Foreskin fibroblast (primary cell): ENCODE measurements at places on chromosomes 7 and 10.

DNA sequence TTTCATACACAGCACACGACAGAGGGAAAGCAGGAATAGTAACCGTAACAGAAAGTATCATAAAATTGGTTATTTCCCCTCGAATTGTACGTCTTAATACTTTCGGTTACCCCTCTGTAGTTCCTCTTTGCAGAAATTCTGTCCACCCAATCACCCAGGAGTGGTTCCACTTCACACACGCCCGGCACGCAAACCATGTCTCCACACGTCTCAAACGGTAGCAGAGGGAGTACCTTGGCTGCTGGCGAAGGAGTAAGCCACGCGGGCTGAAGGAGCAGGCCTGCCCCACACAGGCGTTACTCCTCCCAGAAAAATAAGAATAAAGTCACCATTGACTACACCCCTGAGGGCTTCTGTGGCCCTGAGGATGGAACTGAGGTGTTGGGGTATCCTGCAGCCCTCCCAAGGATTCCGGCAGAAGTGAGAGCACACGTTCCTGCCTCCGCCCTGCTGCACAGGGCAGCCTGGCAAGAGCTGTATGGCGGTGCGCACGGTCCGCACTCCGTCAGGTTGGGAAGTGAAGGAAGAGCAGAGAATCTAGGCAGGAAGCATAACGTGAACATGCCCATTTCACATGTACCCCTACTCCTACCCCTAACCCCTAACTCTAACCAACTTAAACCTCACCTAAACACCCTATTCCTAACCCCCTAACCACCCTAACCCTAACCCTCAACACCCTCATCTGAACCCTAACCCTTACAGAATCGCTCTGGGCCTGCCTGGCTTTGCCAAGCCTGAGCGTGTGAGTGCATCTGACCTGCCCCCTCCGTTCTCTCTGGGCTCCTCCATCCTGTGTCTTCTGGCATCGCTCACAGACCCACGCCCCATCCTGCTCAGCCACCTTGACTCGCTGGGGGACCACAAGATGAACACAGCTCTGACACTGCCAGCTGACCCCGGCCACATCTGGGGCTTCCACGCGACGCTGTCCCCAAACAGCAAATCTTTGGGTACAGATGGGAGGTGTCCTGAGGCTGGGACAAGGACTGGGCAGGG is 18.2 kb downstream of the GPR146 start:
- no peak for DNase-seq

DNA sequence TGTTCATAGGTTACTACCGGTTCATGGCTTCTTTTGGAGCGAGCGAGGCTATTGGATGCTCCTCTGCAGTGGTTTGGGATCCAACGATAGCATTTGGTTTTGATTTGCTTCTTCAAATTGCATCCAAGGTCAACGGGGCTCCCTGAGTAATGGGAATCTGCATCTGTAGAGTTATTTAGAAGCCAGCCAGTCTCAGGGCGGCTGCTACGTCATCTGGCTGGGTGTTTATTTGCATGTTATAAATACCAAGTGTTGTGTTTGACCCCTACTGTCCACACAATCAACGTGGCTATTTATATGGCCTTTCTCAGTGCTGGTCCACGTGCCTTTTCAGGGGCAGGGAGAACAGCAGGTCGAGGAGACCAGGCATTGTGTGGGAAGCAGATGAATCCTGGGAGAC is 137.7 kb downstream of the PRPF18 start:
- peak; percentile 91 for DNase-seq

- no peak for DNase-seq
Observed at GRCh38 chr7:28750981-28751380, 207.1 kb downstream of the TRIL start.

GRCh38 chr7:33087858-33088257 is 21.3 kb downstream of the RP9 start:
- DNase-seq = no peak

DNA sequence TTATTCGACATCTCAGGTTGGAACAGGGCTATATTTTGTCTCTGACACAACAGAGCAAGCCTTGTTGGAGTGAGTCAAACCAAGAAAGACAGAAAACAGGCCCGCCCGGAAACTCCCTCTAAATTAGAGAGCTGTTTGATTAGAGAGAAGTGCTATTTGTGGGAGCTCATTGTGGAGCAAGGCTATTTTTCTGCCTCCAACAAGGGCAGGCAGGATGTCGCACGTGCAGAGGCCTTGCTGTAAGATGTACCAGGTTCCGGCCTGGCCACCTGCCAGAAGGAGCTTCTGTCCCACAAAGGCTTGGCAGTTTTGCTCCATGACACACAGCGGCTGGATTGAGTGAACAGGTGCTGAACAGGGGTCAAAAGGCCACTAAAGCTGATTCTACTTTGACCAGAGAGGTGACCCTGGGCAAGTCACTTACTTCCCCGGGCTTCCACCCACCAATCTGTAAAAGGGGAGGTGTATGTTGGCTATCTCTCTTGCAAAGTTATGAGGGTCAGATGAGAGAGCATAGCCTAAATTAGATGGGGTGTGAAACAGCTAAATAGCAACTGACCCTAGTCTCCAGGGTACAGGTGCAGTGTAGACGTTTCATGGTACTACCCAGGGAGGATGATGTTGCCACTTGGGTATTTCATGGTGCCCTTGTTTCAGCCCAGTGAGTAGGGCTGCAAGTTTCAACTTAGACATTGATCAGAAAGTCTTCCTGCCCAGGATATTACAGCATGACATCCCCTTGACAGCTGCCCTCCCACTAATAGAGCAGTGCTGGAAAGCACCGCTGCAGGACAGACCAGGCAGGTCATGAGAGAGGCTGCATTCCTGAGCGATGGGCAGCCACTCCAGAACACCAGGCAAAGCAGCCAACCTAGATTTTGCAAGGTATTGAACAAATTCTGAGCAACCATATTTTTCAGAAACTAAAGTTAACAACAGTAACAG is 62.0 kb downstream of the VSTM4 start:
- DNase-seq = no peak

GRCh38 chr7:107946451-107946850 is 55.5 kb downstream of the DLD start:
- peak; percentile 39 for DNase-seq

GRCh38 chr7:11343818-11344413 is 370.2 kb downstream of the PHF14 start:
- DNase-seq = peak; percentile 7

DNA sequence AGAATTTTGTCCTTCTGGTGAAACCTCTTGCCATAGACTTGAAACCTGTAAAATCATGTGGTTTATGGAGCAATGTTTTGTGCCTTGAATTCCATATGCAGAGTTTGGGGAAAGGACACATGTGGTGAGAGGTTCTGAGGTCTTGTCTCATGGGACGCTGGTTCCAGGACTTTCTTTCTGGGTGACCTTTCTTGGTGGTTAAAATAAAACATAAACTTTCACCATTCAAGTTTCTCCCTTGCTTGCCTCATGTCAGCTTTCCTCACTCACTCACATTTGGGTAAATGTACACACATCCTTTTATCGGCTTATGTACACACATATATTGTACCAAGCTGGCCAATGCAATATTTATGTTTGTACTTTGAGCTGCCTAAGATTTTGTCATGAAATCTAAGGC is 144.9 kb upstream of the CELF2 start:
- DNase-seq = no peak

DNA sequence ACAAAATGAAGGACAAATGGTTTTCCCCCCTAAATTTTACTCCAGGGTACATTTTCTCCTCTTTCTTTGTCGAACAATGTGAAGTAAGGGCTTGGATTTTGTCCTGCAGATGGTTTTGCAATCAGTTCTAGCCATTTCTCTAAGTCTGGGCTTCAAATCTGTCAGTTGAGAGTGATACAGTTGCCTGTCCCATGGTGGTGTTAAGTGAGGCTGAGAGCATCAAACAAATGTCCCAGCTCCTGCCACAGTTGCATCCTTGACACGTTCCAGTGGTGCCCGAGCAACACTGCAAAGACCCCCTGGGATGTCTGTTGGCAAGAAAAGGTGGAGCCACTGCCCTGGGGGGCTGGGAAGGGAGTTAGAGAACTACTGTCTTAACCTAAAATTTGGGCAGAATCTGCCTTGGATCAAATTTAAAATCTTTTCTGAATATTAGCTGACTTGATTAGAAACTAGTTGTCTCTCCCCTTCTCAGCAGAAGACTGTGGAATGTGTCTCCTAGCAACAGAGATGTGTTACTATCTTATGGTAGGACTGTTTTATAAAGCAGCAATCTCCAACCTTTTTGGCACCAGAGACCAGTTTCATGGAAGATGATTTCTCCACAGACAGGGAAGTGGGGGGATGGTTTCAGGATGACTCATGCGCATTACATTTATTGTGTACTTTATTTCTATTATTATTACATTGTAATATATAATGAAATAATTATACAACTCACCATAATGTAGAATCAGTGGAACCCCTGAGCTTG is 102.0 kb upstream of the STEAP1B start:
- peak; percentile 74 for DNase-seq

- no peak for DNase-seq
Observed at GRCh38 chr10:26361351-26361750, 76.8 kb upstream of the APBB1IP start.

- DNase-seq = no peak
Observed at GRCh38 chr10:93849593-93849992, 44.2 kb upstream of the SLC35G1 start.

DNA sequence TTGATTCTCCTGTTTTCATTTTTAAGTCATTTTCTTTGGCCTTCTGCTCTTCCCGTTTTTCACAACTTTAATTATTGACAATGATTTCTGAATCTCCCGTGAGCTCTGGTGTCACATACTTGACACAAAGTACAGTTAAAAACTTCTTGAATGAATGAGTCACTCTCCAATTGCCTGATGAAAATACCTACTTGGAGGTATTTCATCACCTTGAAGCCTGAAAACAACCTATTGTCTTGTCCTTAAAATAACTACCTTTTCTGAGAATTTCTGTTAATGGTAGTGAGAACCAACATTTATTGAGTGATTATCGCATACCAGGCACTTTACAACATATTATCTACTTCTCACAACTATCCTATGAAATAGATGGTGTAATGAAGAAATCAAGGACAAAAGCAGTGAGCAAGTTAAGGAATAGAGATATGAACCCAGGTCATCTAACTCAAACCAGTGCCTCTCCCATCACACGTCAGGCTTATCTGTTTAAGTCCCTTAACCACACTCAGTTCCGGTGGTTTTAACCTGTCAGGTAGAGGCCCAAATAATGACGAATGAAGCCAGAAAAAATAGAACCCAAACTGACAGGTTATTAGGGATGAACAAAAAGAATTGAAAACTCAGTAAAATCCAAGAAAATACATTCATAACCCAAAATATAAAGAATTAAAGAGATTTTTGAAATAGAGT is 11.6 kb downstream of the BET1 start:
- no peak for DNase-seq
